ENCODE measurements at places on chromosomes 1 and 21.

DNA sequence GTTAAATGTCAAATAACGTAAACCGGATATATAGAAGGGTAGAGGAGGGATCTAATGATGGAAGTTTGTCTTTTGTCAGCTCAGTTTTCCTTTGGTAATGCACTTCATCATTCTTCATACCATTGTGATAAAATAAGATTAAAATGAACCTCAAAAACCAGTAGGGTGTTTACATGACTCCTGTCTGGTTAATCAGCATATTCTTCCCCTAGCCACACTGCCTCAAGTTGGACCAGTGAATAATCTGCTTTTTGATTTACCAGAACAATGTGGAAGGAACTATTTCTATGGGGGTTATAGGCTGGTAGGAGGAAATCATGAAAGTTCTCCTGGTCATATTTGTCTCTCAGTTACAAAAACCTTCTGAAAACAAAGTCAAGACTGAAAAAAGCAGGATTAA, 634.7 kb downstream of the NCAM2 start:
- DNase-seq: no peak

DNA sequence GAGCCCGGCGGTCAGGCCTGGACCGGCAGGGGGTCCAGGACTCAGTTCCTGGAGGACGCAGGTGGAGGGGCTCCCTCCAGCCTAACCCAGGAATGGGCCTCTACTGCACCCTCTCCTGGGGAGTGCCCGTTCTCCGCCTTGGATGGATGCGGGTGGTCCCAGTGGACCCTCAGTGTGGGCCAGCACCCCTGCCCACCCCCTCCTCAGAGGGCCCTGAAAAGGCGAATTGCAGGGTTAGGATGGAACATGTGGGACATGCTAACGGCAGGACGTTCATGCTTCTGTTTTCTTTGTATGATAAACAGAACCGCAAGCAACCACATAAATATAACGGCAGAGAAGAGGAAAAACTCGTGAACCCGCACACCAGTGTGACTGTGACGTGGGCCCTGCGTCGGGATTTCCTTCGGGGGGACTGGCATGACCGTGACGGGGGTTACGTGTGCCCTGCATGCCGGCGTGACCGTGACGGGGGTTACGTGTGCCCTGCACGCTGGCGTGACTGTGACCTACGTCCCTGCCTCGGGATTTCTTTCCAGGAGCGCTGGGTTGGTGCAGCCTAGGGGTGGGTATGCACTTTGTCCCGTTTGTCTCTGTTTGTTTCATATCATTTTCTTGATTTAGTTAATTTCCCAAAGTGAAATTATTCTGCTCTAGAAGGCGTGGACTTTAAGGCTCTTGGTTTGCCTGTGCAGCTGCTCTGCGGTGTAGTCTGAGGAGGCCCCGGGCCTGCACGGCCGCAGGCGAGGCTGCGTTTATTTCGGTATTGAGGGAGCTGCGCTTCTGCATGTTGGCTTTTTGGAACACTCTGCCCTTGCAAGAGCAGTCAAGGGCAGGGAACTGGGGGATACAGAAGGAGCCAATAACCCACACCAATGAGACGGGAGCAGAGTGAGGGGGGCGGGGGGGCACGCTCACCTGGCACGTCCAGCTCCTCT, 3.1 kb downstream of the FTCD start:
- DNase-seq: no peak

DNA sequence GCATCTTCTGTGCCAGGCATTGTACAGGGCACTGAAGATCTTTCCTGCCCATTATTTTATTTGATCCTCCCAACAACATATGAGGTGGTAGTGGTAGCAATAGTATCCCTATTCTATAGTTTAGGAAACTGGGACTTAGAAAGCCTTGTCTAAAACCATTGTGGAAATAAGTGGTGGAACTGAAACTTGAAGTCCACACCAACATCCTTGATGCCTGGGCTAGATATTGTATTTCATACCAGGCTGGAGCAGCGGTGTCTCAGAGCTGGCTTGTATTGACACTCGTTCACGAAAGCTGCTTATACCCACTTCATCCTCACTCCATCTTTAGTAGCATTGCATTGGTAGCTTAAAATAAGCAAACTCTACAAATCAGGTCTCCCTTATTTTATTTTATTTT, 9.7 kb upstream of the CTSS start:
- DNase-seq: no peak

DNA sequence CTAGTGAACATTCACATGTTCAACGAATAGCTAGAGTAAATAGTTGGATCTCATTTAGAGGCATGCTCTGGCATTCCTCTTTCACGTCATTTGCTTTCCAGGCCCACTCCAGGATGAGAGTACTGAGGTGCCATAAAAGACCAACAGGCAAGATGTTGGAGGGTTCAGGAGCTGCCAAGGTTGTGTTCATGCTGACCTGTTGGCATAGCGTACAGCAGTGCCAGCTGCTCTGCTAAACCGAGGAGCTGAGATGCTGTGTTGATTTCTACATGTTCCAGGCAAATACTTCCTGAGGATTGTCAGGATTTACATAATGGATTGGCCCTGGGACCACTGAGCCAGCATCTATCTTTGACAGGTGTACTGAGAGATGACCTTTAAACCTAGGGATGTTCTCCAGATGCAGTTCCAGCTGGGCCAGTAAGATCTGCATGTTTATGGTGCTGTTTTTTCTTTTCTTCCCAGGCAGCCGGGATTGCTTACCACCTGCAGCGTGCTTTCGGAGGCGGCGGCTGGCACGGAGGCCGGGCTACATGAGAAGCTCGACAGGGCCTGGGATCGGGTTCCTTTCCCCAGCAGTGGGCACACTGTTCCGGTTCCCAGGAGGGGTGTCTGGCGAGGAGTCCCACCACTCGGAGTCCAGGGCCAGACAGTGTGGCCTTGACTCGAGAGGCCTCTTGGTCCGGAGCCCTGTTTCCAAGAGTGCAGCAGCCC, 66.9 kb downstream of the DISC1 start:
- DNase-seq: no peak

DNA sequence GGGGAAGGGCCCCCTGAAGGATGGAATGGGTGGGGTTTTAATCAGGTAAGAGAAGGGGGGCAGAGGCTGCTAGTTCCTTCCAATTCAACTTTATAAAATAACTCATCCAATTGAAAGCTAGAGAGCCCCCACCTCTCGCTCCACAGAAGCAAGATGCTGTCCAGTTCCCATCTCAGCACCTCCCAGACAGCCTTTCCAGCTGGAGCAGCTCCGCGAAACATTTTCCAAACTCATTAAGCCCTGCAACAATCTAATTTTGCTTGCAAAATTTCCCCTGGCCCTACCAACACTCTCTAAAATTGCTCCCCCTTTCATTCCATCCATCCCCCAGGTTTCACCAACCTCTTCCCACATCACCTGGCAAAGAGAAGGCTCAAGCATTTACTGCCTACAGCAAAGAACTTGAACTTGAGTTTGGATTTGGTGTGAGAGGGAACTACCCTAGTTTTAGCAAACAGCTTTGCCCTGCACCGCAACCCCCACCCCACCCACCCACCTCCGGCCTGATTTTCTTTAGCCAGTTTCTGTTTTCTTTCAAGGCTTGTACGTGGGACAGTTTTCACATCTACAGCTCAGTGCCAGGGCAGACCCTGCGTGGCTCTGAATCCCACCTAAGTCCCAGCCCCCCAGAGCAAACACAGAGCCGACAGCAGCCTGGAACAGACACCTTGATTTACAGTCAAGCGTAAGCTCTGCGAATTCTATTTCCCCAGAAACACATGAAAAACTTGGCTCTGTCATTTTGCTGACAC, 46.7 kb downstream of the SYF2 start:
- DNase-seq: no peak

GRCh38 chr1:187009320-187009719, 180.6 kb downstream of the PLA2G4A start:
- no peak for DNase-seq

GRCh38 chr1:4976859-4977440, 322.5 kb downstream of the AJAP1 start:
- DNase-seq: no peak

DNA sequence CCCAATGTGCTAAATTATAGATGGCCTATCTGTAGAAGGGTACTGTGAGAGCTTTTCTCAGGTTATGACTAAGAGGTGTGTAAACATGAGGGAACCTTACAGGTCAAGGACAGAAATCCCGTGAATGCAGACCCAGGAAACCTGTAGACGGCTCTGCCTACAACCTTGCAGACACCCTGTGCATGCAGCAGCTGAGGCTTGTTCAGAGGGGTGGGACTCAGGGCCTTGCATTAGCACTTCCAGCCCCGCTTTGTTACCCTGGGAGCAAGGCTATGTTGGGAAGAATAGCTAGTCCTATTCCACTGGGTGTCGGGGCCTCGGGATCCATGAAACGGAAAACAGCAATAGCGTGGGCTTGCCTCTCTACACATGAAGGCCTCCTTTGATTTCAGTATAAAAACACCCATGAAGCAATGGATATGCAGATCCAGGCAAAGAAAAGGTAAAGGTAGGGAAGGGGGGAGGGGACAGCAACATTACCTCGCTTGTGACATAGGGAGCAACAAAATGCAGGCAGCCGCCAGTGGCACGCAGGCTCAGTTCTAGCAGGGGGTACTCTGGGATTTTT, 9.5 kb upstream of the NDUFS5 start:
- no peak for DNase-seq

DNA sequence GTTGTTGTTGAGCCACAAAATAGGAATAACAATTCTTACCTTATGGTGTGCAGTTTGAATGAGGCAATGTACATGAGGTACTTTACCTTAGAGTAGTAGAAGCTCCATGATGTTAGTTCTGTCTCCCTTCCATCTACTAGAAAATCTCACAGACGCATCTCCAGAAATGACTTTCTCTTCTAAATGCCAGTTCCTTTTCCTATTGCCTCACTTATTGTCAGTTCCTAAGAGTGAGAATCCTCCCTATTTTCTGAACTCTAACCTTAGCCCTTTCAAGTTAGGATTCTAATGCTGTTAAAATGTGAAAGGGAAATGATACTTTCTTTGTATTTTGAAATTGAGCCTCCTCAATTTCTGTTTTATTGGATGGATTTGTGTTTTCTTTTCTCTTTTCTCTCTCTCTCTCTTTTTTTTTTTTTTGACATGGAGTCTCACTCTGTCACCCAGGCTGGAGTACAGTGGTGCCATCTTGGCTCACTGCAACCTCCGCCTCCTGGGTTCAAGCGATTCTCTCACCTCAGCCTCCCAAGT, 18.6 kb upstream of the MAPKAPK2 start:
- DNase-seq: no peak

All from stimulated activated CD4-positive, alpha-beta T cell treated with anti-CD3 and anti-CD28 coated beads, Interleukin-4, amount 100 ng/mL, for 48 hours (primary cell).